ENCODE measurements at places on chromosomes 3 and 15.
A peak's percentile ranks its signal among the peaks of the same experiment; 100 is the strongest.

- peak; percentile 17 for DNase-seq
Observed at GRCh38 chr3:113698956-113699355, 2.5 kb upstream of the USF3 start.

GRCh38 chr15:85399627-85400026, 19.2 kb downstream of the AKAP13 start:
- DNase-seq, result no peak

DNA sequence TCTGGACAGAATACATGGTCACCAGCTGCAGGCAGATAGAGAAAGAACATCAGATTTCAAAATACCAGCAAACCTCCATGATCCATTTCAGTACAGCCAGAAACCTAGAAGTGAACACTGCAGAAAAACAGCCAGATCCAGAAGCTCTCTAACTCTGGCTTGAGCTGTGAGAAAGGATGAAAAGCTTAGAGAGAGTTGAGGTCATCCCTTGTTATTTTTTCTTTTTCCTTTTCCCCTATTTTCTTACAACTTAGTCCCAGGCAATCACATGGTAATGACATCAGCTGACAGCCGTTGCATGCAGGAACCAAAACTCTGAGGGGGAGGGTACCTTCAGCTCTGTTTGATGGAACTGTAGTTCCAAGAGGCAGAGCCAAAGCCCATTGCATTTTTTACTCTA, 113.2 kb downstream of the TCF12 start:
- DNase-seq, result no peak

- DNase-seq, result no peak
Observed at GRCh38 chr3:122919291-122919610, 108.3 kb downstream of the SEMA5B start.

Data from activated naive CD8-positive, alpha-beta T cell treated with anti-CD3 and anti-CD28 coated beads for 36 hours (primary cell).